ENCODE measurements at places on chromosomes 5 and 9.

- DNase-seq, result no peak
Observed at GRCh38 chr5:1004461-1005248, 3.9 kb upstream of the NKD2 start.

- no peak for DNase-seq
Observed at GRCh38 chr9:97364769-97365490, 47.0 kb upstream of the TDRD7 start.

DNA sequence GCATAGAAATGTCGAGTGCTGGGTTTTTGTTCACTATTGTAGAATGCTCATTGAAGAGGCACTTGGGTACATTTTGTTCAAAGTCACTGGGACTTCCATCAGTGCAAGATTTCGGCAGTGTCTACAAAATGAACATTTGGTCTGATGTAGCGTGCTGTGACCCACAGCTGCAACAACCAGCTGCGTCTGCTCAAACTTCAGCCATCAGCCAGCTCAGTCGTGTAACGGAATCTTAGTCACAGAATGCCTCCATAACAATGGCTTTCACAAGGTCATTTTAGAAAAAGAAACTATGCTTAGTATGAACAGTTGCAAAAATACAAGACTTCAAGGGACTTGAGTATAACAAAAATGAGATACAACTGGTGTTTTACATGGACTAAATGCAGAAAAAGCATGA is 828.1 kb upstream of the GRAMD2B start:
- DNase-seq, result no peak

DNA sequence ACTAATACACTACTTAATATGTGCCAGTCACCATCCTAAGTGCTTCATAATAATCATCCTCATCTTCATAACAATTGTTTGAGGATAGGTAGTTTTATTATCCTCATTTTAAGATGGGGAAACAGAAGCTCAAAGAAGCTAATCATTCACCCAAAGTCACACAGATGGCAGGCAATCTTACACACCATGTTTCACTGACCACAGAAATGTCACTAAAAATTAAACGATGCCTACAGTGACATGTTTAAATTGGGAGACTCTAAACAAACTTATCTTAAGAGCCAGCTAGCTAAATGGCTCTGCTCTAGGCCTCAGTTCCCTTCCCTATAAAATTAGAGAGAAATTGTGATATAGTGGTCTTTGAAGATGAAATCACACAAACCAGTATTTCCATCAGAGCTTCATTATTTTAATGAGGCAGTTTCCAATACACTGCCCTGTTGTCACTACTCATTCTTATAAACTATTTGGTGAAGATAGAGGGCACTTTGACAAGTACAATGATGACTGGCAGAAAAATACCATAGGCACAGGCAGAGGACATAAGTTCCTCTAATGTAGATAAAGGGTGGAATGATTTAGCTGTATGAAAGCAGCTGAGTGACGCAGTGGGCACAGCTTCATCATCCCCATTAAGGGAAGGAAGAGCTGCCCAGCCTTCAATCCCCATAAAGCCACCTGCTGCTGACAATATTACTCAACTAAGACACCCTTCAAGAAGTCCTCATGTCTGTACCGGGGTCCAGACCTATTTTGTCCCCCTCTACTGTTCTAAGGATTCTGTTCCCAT is 224.1 kb downstream of the ACTL7B start:
- no peak for DNase-seq

GRCh38 chr5:172426086-172426485 is 28.2 kb downstream of the SH3PXD2B start:
- no peak for DNase-seq

DNA sequence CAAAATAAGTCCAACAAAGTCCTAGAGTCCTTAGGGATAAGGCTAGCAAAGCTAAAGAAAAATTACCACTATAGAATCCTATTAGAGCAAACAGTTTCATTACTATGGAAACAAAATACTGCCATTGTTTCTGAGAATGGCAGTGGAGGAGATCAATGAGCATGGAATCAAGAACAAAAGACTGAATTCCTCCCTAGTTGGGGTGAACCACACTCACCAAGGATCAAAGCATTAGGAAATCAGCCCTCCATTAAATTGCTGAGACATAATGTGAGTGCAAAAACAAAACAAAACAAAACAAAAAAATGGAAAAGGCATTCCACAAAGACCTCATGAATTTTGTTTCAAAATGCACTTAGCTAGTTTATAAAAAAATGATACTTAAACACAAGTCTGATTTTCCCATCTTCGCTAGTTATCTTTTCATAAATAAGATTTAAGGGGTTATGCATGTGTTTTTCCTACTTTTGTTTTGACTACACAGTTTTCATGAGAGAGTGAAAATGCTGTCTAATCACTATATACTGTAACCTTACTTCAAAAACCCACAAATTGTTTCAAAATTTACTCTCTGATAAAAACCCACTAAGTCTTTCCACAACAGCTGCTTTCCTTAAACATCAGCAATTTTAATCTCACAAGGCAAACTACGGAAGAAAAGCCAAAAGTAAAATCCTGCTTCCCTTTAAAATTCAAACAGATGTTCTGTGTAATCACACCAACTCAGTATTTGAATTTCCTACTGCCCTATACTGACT is 9.7 kb downstream of the SERINC5 start:
- DNase-seq, result no peak

- DNase-seq, result no peak
Observed at GRCh38 chr5:1073239-1074102, 38.4 kb downstream of the SLC12A7 start.

- no peak for DNase-seq
Observed at GRCh38 chr9:110106661-110107060, 101.3 kb downstream of the C9orf152 start.

GRCh38 chr5:31976169-31976568 is 197.9 kb downstream of the GOLPH3 start:
- no peak for DNase-seq

- DNase-seq, result no peak
Observed at GRCh38 chr9:37220971-37221370, 100.6 kb downstream of the ZCCHC7 start.

- DNase-seq, result no peak
Observed at GRCh38 chr9:36488389-36488756, 84.3 kb upstream of the MELK start.

DNA sequence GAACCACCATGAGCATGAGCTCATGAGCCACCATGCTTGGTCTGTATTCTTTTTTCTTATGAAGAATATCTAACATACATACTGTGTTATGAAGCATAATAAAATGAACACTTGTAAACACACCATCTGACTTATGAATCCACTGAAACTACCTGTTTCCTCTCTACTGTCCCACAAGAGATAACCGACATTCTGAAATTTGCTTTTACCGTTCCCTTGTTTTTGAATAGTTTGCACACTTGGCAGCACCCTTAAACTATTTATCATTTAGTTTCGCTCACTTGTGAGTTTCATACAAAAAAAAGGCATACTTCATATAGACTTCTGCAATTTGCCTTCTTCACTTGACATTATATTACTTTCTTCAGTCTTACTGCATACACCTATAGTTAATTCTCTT is 8.9 kb downstream of the LARS1 start:
- no peak for DNase-seq

- no peak for DNase-seq
Observed at GRCh38 chr5:119656023-119656422, 26.7 kb downstream of the FAM170A start.

GRCh38 chr9:137740312-137740711 is 121.5 kb downstream of the EHMT1 start:
- DNase-seq, result no peak

DNA sequence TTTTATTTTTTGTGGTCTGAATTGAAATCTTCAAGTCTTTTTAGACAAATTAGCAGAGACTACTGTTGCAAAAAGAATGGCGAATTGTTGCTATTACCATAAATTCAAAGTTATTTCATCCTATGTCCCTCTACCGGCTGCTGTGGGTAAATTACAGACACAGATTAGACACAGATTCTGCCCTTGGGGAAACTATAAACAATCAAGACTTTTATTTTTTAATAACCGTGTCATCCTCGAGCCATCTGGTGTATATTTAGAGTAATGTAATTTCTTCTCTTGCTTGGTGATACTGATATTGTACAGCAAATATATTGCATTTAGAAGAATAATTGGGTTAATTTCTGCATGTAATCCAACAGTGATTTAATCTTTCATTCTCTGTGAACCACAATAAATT is 228.0 kb upstream of the ADAMTSL1 start:
- peak; percentile 35 for DNase-seq

- DNase-seq, result no peak
Observed at GRCh38 chr9:117293206-117294114, 121.4 kb downstream of the ASTN2 start.

DNA sequence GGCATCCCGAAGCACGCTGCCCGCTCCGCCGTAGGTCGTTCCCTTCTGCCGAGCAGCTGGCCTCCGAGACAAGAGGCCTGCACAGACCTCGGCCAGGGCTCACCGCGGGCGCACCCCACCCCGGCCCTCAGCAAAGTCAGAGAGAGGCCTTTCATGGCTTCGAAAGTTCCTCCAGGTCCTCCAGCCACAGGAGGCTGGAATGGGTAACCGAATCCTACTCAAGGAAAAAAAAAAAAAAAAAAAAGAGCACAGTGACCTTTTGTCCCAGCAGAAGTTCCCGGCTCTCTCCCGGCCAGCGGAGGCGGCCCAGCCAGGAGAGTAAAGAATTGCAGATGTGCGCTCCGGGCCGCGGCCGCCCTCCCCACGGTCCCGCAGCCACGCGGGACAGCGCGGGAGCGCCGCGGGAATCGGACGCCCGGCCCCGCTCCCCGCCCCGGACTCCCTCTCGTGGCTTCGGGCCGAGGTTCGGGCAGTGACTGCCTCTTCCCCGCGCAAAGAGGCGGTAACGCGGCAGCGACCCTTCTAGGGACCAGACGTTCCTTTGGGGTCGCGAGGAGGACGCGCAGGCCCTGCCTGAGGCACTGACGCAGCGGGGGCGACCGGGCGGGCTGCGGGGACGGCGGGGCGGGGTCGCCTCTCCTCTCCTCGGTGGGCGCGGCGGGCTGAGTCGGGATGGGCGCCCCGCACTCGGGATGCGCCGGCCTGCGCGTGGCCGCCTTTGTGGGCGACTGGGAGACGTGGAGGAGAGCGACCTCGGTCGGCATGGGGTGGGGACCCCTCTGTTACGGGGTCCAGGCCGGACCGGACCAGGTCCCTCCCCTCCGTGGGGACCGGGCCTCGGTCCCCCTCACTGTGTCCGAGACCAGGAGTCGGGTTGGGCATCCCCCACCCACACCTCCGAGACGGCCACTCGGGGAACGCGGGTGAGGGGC is 754 bp downstream of the GFPT2 start:
- DNase-seq, result no peak

DNA sequence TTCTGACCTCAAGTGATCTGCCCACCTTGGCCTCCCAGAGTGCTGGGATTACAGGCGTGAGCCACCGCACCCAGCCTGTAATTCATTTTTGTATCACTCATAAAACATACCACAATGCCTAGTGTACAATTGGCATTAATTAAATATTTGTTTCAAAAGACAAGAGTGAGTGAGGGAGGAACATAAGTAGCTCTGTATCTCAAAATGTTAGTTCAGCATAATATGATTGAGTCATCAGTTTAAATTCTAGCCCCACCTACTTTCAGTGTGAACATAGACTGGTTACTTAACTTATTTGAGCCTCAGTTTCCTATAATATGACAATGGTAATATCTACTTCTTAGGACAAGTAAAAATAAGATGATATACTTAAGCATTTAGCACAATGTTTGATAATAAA is 26.9 kb downstream of the INVS start:
- no peak for DNase-seq

GRCh38 chr9:79247021-79247420 is 324.7 kb upstream of the TLE4 start:
- no peak for DNase-seq

GRCh38 chr9:91164724-91165520 is 196.8 kb downstream of the AUH start:
- no peak for DNase-seq

DNA sequence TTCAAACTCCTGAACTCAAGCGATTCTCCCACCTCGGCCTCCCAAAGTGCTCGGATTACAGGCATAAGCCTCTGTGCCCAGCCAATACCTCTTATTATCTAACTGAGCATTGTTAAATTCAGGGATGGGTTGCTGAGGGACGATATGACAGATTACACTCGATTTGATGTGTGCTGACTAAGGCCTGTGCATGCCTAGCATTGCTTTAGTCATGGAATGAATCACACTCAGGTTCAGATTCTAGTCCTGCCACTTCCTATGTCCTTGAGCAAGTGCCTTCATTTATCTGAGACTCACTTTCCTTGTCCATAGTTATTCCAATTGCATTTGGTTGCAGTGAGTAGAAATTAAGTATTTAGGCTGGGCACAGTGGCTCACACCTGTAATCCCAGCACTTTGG is 19.5 kb downstream of the THBS4 start:
- DNase-seq, result no peak

- DNase-seq, result no peak
Observed at GRCh38 chr9:87766697-87767096, 40.8 kb downstream of the CTSL start.

GRCh38 chr5:147223948-147224791 is 10.7 kb upstream of the STK32A start:
- peak; percentile 21 for DNase-seq

DNA sequence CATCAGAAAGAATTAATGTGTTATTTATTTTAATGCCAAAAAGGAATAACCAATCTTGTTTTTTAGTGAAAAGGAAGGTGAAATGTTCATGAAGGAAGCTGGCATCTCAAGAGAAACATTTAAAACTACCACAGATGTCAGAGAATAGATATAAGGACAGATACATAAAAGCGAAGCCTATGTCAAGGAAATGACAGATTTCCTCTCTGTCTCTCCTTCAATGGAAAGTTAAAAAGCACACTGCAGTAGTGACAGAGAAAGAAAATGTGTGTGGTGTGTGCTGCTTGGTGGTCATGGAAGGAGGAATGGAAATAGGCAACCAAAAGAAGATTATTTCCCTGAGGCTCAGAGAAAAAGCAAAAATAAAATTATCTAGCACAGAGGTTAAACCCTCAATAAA is 9.2 kb downstream of the WNT8A start:
- DNase-seq, result no peak

GRCh38 chr5:130164966-130165365 is 260.7 kb downstream of the CHSY3 start:
- no peak for DNase-seq

- no peak for DNase-seq
Observed at GRCh38 chr9:19698960-19699359, 89.9 kb downstream of the SLC24A2 start.

GRCh38 chr9:89153232-89154017 is 25.2 kb downstream of the SHC3 start:
- DNase-seq, result no peak
